ENCODE measurements at places on chromosomes 1 and 21. TPM values are rescaled to one million over a fixed set of nuclear protein-coding genes. Genes with fewer than 3 reads are reported as not detected.

- no peak overlapping the region for H3K4me3 ChIP-seq
- H3K27ac ChIP-seq = no peak overlapping the region
- no peak for DNase-seq
- no peaks in the 10 kb centered on the region for H3K4me1 ChIP-seq
- H3K36me3 ChIP-seq = no peaks in the 10 kb centered on the region
- no peaks in the 10 kb centered on the region for H3K27me3 ChIP-seq
These were observed 7.6 kb upstream of the C1orf116 start for GRCh38 chr1:207040181-207040533.

DNA sequence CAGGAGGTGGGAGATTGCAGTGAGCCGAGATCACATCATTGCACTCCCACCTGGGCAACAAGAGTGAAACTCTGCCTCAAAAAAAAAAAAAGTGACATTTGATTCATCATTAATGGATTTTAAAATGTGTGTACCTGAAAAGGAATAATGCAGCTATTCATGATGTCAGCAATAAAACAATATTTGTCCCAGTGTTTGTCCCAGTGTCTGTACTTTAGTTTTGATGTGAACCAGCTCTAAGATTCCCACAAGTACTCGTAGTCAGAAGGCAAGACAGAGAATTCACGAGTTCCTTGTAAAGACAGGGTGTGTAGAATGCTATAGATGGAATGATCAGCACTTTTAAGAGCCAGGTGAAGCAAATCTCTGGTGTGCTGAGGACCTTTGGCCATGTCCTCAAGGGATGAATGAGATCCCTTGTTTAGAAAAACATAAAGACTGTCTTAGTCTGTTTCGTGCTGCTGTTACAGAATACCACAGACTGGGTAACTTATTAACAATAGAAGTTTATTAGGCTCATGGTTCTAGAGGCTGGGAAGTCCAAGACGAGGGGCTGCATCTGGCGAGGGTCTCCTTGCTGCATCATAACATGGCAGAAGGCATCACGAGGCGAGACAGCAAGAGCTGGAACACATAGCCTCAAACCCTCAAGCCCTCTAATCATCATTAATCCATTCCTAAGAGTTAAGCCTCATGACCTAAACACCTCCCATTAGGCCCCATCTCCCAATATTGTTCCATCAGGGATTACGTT lies 12.0 kb upstream of the TMPRSS2 start:
- peak; percentile 87 for DNase-seq
- H3K27me3 ChIP-seq = no peaks in the 10 kb centered on the region
- H3K4me1 ChIP-seq = peaks cover 8% of the 10 kb centered on the region
- peak overlapping the region; percentile 70 for H3K27ac ChIP-seq
- no peaks in the 10 kb centered on the region for H3K36me3 ChIP-seq

DNA sequence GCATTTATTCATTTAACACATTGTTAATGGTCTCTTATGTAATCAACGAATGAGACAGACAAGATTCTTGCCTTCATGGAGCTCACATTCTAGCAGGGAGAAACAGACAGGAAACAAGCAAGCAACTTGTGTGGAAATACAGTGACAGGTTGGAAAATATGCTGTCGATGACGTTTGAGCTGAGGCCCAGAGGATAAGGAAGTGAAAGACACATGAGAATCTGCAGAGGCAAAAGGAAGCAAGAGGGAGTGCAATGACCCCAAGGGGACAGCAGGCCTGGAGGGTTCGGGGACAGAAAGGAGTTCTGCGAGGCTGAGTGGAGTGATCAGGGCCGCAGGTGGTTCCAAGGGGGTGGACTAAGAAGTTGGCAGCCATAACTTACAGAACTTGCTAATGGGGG lies 60.6 kb upstream of the AKT3 start:
- no peaks in the 10 kb centered on the region for H3K4me1 ChIP-seq
- DNase-seq = peak; percentile 4
- H3K4me3 ChIP-seq = no peak overlapping the region
- H3K27ac ChIP-seq = no peak overlapping the region
- H3K27me3 ChIP-seq = peaks cover 11% of the 10 kb centered on the region
- H3K36me3 ChIP-seq = no peaks in the 10 kb centered on the region

- peaks cover 2% of the 10 kb centered on the region for H3K27me3 ChIP-seq
- H3K4me1 ChIP-seq = peaks cover 18% of the 10 kb centered on the region
- no peak for DNase-seq
These were observed 3.0 kb downstream of the FBXO44 start for GRCh38 chr1:11657654-11658053.

GRCh38 chr1:23759277-23759676 lies 16.0 kb downstream of the ELOA start:
- H3K36me3 ChIP-seq = peaks cover 88% of the 10 kb centered on the region
- no peak for DNase-seq
- no peak overlapping the region for H3K4me3 ChIP-seq
- no peaks in the 10 kb centered on the region for H3K27me3 ChIP-seq
- H3K27ac ChIP-seq = no peak overlapping the region
- H3K4me1 ChIP-seq = no peaks in the 10 kb centered on the region

DNA sequence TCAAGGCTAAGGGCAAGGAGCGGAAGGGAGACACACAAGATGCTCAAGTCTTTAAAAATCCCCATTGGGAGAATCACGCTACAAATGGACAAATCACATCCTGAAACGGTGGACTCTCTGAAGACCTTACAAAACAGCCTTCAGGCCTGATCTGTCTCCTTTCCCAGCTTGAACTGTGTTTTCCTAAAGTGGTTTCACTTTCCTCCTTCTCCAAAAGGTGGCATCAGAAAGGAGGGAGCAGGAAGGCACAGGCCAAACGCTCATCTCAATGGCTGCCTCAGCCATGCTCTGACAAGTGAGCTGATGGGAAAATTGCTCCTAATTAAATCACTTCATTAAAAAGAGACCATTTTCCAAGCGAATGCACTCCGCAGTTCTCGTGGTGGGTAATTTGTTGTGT lies 47.7 kb downstream of the UTP25 start:
- peaks cover 3% of the 10 kb centered on the region for H3K27me3 ChIP-seq
- no peak overlapping the region for H3K27ac ChIP-seq
- no peaks in the 10 kb centered on the region for H3K4me1 ChIP-seq
- DNase-seq = peak; percentile 17

- H3K4me1 ChIP-seq = no peaks in the 10 kb centered on the region
- H3K27ac ChIP-seq = no peak overlapping the region
- no peak overlapping the region for H3K4me3 ChIP-seq
- no peaks in the 10 kb centered on the region for H3K36me3 ChIP-seq
- peak; percentile 31 for DNase-seq
These were observed 166.1 kb downstream of the PDE4B start for GRCh38 chr1:65958561-65959350.

The ANKRD35 gene
- 0.93 TPM for polyA plus RNA-seq

The ROR1 gene
- polyA plus RNA-seq = 14.4 TPM

The SPATA1 gene
- polyA plus RNA-seq = 4.5 TPM

The FABP3 gene
- 31.8 TPM for polyA plus RNA-seq

The SERTAD4 gene
- polyA plus RNA-seq = 2.2 TPM

The TTC22 gene
- polyA plus RNA-seq = 28.2 TPM
